ENCODE measurements at places on chromosomes 7 and 10. TPM values are rescaled to one million over a fixed set of nuclear protein-coding genes. Genes with fewer than 3 reads are reported as not detected.

Gene DNAAF5
- 53.8 TPM for total RNA-seq

Gene ANKRD2
- 19.4 TPM for total RNA-seq

Gene UCN3
- not detected for total RNA-seq

Gene ASIC3
- total RNA-seq, result 1.6 TPM

Gene SEMA3E
- 0.34 TPM for total RNA-seq

All from Caki2 (cell line).